Nephron progenitor cell (in vitro differentiated cells): ENCODE measurements at places on chromosomes 6 and 20.

GRCh38 chr20:35319871-35320197 is 27.6 kb upstream of the FAM83C start:
- no peak overlapping the region for H3K4me3 ChIP-seq
- no peak for DNase-seq
- peaks cover 52% of the 10 kb centered on the region for H3K4me1 ChIP-seq
- H3K36me3 ChIP-seq = peaks cover 9% of the 10 kb centered on the region
- H3K27me3 ChIP-seq = no peaks in the 10 kb centered on the region

GRCh38 chr6:83461438-83461837 is 30.6 kb upstream of the ME1 start:
- H3K4me3 ChIP-seq = no peak overlapping the region
- DNase-seq = no peak
- H3K27ac ChIP-seq = no peak overlapping the region
- H3K27me3 ChIP-seq = no peaks in the 10 kb centered on the region

DNA sequence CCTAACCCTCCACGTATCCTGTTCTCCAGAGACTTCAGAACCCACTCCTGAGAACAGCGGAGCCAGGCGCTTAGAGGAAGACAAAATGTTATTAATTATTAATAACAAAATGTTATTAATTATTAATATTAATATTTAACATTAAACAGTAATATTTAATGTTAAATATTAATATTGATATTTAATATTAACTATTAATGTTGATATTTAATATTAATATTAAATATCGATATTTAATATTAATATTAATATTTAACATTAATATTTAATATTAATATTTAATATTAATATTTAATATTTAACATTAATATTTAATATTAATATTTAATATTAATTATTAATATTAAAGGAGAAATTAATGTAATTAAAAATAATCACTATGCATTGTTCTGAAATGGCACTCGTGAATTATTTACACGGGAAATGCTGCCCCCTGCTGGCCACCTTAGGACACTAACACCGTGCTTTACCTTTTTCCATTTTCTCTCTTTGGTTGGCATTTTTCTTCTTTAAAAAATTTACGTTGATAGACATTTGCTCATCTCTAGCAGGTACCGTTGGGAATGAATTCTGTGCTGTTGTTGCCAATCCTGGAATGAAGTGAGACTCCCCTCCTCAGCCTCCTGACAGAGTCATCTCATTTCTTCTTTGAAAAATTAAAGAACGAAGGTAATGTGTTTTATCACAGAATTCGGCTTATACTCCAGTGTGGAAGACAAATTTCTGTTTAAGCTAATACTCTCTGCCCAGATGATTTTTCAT is 7.5 kb upstream of the GGTLC1 start:
- H3K4me3 ChIP-seq = no peak overlapping the region
- no peaks in the 10 kb centered on the region for H3K4me1 ChIP-seq

DNA sequence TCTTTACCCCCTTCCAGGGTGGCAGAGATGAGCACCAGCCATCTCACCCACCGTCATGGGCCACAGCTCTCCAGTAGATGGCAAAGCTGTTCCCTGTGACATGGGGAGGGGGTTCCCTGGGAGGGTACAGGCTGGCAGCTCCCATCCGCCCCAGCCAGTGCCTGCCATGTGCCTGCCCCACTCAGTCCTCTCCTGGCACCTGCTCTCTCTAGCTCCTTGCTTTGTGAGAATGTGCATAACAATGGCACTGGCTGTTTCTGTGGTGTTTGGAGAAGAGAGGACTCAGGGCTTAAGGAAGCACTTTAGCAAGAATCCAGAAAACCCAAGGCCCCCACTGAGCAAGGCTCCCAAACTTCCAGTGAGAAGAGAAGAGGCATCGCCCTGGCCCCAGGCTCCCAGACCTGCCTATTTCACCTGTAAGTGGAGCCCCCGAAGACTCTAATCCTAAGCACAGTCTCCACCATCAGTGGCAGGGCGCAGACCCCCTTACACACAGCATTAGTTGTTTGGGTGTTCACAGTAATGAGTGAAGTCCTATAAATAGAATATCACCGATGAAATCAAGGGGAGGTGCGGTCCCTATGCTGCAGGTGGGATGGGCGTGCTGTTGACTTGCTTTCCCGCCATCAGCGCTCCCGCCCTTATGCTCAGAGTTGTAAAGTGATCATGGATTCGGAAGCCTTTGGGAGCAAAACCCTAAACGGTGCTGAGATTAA is 110.2 kb downstream of the AGPAT4 start:
- H3K36me3 ChIP-seq = peaks cover 69% of the 10 kb centered on the region
- no peak overlapping the region for H3K4me3 ChIP-seq
- H3K27me3 ChIP-seq = no peaks in the 10 kb centered on the region

GRCh38 chr6:89216411-89216810 is 747 bp downstream of the GABRR1 start:
- H3K27me3 ChIP-seq = peaks cover 9% of the 10 kb centered on the region
- no peaks in the 10 kb centered on the region for H3K36me3 ChIP-seq
- no peak overlapping the region for H3K27ac ChIP-seq
- peaks cover 21% of the 10 kb centered on the region for H3K4me1 ChIP-seq

DNA sequence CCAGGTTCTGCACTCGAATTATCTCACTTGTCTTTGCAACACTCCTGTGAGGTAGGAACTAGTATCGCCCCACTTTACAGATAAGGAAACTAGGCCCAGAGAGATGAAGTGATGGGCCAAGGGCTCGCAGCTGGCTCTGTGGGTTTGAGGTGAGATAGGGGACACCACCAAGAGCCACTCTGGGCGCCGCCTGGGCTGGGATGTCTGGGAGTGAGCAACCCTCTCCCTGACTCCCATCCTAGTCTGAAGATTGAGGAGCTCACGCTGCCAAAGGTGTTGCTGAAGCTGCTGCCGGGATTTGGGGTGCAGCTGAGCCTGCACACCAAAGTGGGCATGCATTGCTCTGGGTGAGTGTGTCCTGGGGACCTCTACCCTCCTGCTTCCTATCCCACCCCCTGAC is 5.4 kb downstream of the BPIFB3 start:
- no peaks in the 10 kb centered on the region for H3K36me3 ChIP-seq
- no peak overlapping the region for H3K4me3 ChIP-seq

- H3K27me3 ChIP-seq = no peaks in the 10 kb centered on the region
- no peaks in the 10 kb centered on the region for H3K36me3 ChIP-seq
- H3K27ac ChIP-seq = no peak overlapping the region
These were observed 107.8 kb downstream of the COL19A1 start for GRCh38 chr6:69974193-69974592.

DNA sequence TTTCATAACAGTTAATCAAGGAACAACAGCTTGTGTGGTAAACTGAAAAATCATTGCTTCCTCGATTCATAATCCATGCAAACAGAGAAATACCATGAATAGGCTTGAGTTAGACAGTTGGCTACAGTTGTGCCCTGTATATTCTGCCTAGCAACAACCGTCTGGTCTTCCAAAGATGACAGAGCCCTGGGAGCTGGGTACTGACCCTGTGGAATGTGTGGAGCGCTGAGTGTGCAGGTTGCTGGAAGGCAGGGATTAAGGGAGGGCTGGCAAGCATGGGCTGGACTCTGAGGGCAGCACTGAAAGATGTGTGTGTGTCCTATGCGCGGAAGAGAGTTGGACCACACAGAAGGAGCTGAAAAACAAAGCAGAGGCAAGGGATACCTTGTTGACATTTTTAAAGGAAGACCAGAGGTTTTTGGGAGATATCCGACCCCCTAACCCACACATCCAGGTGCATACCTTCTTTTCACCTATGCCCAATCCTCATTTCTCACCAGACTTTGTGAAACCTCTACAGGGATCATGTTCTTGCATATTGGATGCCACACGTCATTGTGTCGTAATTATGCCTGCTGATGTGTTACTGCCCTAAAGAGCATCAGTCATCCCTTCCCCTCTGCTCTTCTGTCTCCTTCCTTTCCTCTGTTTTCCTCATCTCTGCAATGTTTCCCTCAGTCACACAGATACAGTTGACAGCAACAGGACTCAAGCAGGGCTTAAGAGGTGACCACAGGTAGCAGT is 58.2 kb upstream of the VGLL2 start:
- H3K4me1 ChIP-seq = no peaks in the 10 kb centered on the region
- H3K36me3 ChIP-seq = no peaks in the 10 kb centered on the region
- no peak overlapping the region for H3K4me3 ChIP-seq
- DNase-seq = peak; percentile 5
- no peak overlapping the region for H3K27ac ChIP-seq

- no peak overlapping the region for H3K27ac ChIP-seq
- DNase-seq = no peak
- H3K4me3 ChIP-seq = no peak overlapping the region
These were observed 388.2 kb downstream of the TBC1D32 start for GRCh38 chr6:120945905-120946594.

- no peaks in the 10 kb centered on the region for H3K36me3 ChIP-seq
- DNase-seq = no peak
- no peak overlapping the region for H3K27ac ChIP-seq
- H3K4me3 ChIP-seq = no peak overlapping the region
These were observed 167.9 kb downstream of the TBX18 start for GRCh38 chr6:84596488-84596887.

DNA sequence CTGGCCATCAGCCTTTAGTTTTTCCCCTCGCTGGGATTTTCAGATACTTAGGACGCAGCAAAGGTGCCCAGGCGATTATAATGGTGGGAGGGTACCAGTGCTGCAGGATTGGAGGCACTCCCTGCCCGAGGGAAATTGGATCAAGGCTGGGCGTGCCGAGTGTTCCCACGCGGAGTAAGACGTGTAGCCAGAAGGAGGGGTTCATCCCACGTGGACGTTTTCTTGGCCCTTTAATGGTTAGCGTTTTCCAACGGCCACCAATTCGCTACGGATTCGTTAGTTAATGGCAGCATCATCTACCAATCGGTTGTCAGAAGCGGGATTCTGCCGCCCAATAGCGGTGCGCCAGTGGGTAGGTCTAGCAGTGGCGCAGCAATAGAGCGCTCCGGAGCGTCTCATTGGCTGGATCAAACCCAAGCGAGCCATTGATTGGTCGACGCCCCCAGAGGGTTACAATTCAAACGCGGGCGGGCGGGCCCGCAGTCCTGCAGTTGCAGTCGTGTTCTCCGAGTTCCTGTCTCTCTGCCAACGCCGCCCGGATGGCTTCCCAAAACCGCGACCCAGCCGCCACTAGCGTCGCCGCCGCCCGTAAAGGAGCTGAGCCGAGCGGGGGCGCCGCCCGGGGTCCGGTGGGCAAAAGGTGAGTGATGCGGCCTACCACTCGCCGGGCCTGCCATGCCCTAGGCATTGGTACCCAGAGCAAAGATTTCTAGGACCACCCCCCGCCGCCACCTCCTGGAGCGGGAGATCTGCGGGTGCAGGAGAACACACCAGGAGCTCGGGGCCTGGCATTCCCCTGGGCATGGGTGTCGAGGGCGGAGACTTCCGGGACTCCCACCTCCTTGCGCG is at the start of gene UBE2C:
TSS of gene UBE2C (plus strand) at position 488 of the 849 bp plus-strand sequence. CDS start at position 540, 52 bp downstream.
- peak; percentile 92 for DNase-seq
- H3K4me3 ChIP-seq = peak within 1 kb of the TSS; percentile 98
- H3K36me3 ChIP-seq = peaks cover 69% of the 10 kb centered on the region
- H3K27ac ChIP-seq = peak within 1 kb of the TSS; percentile 91

GRCh38 chr20:52049001-52049731 is 142.4 kb downstream of the ZFP64 start:
- peak; percentile 15 for DNase-seq
- peaks cover 3% of the 10 kb centered on the region for H3K27me3 ChIP-seq
- H3K4me3 ChIP-seq = no peak overlapping the region

- no peak for DNase-seq
- H3K4me3 ChIP-seq = no peak overlapping the region
- no peaks in the 10 kb centered on the region for H3K27me3 ChIP-seq
- H3K36me3 ChIP-seq = no peaks in the 10 kb centered on the region
- H3K27ac ChIP-seq = peak overlapping the region; percentile 17
These were observed 451.4 kb downstream of the NKAIN2 start for GRCh38 chr6:124254941-124255685.

DNA sequence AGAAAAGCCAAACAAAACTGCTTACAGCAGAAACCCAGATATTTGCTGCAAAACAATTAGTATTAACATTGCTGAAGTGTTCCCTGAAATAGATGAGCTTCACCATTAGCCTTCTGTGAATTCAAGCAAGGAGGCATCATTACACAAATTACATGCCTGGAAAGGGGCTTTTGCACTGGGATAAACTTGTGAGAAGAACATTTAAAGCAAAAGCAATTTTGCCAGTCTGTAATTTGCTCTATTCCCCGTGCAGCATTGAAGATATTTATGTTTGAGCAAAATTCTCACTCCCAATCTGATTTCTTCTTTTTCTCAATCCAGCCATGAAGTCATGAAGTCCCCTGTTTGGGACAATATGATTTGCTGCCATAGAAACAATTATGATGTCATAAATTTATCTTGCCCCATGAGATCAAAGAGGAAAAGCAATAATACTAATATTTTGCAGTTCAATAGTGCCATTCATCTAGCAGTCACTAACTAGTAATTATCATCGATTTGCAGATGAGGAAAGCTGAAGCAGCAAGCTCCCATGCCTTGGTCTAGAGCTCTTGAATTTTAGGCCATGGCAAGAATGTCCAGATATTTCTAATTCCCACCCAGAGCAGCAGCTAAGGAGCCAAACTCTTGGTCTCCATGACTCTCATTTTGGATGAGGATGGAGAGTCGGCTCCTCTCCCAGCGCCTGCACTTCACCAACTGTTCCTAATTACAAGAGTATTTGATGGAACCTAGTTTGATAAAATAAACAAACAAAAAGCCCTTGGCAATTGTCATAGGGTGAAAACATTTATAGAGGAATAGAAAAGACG is 49.5 kb upstream of the CCN6 start:
- H3K4me3 ChIP-seq = no peak overlapping the region
- DNase-seq = no peak
- no peaks in the 10 kb centered on the region for H3K36me3 ChIP-seq
- H3K27ac ChIP-seq = no peak overlapping the region

GRCh38 chr20:48689388-48689787 is 138.4 kb downstream of the PREX1 start:
- H3K27me3 ChIP-seq = peaks cover 3% of the 10 kb centered on the region
- peaks cover 18% of the 10 kb centered on the region for H3K4me1 ChIP-seq
- H3K36me3 ChIP-seq = peaks cover 32% of the 10 kb centered on the region
- DNase-seq = no peak
- H3K4me3 ChIP-seq = no peak overlapping the region

- H3K27me3 ChIP-seq = no peaks in the 10 kb centered on the region
- no peak for DNase-seq
- H3K4me1 ChIP-seq = peaks cover 10% of the 10 kb centered on the region
- peaks cover 41% of the 10 kb centered on the region for H3K36me3 ChIP-seq
- H3K27ac ChIP-seq = no peak overlapping the region
- H3K4me3 ChIP-seq = no peak overlapping the region
These were observed 76.2 kb downstream of the MAP3K4 start for GRCh38 chr6:161067749-161068148.

GRCh38 chr6:158085261-158086053 is 82.6 kb downstream of the SERAC1 start:
- no peak for DNase-seq
- no peaks in the 10 kb centered on the region for H3K27me3 ChIP-seq
- no peak overlapping the region for H3K4me3 ChIP-seq

GRCh38 chr6:43901733-43902230 is 131.8 kb downstream of the VEGFA start:
- no peak for DNase-seq
- no peak overlapping the region for H3K4me3 ChIP-seq
- peaks cover 58% of the 10 kb centered on the region for H3K27me3 ChIP-seq
- H3K36me3 ChIP-seq = no peaks in the 10 kb centered on the region
- H3K4me1 ChIP-seq = peaks cover 17% of the 10 kb centered on the region
- no peak overlapping the region for H3K27ac ChIP-seq
